ENCODE measurements at places on chromosomes 2 and 18. TPM values are rescaled to one million over a fixed set of nuclear protein-coding genes. Genes with fewer than 3 reads are reported as not detected.
A peak's percentile ranks its signal among the peaks of the same experiment; 100 is the strongest.

DNA sequence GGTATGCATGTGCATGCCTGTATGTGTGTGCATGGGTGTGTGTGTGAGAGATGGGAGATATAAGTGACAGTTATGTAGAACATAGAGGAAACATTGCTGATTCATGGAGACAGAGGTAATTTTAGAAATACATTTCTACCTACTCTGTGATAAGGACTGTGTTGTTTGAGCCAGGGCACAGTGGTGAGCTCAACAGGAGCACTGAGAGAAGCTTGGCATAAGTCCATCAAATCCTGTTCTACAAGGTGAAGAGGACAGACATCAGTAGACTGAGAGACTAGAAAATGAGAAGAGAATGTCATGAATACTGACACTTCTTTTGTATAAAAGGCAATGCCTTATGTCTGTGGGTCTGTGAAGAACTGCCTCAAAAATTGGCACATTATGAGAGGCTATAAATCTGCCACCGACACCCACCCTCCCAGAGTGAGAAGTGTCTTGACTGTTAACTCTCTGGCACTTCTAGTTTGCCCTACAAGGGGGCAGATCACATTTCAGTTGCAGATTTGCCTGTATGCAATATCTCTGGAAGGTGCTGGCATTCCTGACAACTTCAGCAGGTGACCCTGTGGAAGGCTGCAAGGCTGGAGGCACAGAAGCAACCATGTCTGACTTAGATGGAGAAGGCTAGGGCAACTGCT, 962.3 kb upstream of the NRXN1 start:
- DNase-seq = no peak

GRCh38 chr2:232296776-232297525, 81.6 kb upstream of the ALPP start:
- no peak for DNase-seq

DNA sequence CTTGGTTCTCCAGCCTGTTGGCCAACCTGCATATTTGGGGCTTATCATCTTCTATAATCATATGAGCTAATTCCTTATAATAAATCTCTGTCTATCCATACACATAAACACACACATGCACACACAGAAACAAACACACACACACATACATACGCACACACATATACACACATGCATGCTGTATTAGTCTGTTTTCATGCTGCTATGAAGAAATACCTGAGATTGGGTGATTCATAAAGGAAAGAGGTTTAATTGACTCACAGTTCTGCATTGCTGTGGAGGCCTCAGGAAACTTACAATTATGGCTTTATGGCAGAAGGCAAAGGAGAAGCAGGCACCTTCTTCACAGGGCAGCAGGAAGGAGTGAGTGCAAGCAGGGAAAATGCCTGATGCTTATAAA, 707.4 kb upstream of the CDH2 start:
- peak; percentile 17 for DNase-seq

DNA sequence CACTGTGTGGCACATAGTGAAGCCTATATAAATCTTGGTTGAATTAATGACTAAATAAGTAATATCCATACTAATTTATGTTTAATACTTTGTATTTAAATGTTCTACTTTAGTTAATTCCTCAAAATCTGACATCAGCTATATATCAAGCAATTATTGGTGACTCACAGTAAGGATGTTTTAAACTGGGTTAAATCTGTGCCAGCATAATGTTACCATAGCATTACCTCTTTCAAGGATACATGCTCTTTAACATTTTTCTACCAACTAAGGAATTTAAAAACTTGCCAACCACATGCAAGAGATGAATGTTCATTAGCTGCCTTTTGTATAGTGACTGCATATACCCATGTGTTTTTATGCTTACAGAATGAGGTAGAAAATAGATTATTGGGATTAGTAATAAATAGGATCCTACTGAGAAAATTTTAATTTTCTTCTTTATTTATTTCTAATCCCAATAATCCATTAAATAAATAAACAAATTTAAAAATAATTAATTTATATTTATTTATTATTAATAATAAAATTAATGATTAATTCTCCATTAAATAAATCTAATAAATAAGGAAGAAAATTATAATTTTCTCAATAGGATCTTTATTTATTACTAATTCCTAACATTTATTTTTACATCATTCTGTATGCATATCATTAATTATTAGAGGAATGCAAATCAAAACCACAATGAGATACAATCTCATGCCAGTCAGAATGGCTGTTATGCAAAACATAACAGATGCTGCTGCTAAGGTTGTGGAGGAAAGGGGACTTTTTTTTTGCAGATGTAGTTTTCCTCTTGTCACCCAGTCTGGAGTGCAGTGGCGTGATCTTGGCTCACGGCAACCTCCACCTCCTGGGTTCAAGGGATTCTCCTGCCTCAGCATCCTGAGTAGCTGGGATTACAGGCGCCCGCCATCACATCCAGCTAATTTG, 410.7 kb upstream of the DSEL start:
- peak; percentile 52 for DNase-seq

- no peak for DNase-seq
Measured at GRCh38 chr2:166468124-166469024, 25.7 kb downstream of the SCN7A start.

DNA sequence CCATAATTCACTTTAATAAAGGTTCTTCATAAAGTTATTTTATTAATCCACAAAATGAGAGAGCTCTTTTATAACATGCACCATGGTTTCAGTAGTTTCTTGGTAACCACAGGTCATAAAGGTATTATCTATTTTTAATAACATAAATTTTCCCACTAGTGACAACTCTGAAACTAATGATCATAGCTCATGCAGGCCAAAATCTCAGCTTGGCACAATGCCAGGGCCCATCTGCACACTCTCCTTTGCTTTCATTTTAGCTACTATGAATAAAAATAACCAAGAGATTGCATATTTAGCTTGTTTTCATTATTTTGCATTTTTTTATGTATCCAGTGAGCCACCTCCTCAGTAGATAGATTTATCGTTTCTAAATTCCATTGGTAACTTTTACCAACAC, 691.8 kb upstream of the CHAC2 start:
- DNase-seq = no peak

DNA sequence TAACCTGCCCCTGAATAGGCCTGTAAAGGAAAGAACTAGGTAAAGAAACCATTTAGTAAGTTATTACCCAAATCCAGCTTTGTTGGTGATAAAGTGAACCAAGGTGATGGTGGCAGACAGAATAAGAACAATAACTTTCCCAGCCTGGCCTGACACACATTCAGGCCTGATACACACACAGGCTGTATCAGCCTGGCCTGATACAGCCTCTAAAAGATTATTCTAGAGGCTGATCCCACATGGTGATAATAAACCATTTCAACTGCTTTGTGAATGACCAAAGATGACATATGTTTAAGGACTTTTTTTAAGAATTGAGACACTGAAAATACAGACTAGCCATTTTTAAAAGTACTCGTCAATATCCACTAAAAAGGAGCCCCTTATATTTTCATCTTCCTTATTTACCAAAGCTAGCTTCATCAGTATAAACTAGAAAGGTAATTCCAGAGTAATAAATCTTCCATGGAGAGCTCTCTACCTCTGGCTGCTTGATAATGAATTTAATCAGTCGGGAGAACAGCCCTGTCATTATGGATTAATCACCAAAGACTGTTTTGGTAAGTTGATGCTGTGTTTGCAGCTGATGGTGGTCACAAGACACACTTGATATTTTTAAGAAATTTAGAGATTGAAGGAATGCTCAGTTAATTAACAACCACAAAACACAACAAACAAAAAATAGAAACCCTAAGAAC, 77.2 kb downstream of the SLC8A1 start:
- no peak for DNase-seq

- DNase-seq = peak; percentile 24
Measured at GRCh38 chr18:24270937-24271380, 126.7 kb downstream of the OSBPL1A start.

DNA sequence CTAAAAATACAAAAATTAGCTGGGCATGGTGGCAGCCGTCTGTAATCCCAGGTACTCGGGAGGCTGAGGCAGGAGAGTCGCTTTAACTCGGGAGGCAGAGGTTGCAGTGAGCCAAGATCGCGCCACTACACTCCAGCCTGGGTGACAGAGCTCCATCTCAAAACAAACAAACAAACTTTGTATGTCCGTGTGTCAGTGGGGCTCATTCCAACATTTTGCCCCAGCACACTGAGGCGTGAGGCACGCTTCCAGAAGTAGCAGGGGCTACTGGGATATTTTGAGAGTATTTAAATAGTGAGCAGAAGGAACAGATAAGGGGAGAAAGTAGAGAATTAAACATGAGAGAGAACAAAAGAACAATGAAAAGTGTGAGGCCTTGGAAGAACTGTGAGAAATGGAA, 83.3 kb upstream of the TANK start:
- DNase-seq = no peak

- DNase-seq = no peak
Measured at GRCh38 chr2:127641846-127642507, 4.0 kb upstream of the GPR17 start.

DNA sequence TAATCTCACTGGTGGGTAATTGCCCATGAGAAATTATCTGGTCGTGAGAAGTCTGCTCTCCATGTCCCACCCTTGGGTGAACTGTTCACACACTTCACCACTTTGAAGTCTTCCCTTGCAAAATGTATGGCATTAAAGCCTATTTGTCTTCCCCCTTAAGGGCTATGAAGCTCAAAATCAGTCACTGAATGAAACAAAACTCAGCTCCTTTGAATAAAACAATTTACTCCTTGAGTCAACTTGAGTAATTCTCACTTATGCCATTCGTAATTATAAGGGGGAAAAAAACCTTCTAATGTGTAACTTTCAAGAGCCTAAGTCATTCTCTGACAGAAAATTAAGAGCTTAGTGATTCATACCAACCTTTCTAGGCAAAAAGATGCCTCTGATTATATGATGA, 48.8 kb upstream of the REL start:
- no peak for DNase-seq

The CXCR1 gene
- total RNA-seq = not detected

The NT5DC4 gene
- not detected for total RNA-seq

The BMP10 gene
- not detected for total RNA-seq

The HRH4 gene
- not detected for total RNA-seq

The DSC1 gene
- total RNA-seq = not detected

The CRYGD gene
- total RNA-seq = not detected

The FOXD4L1 gene
- total RNA-seq = not detected

The HDAC4 gene
- total RNA-seq = 9.7 TPM
